HepG2 (cell line): ENCODE measurements at places on chromosomes 6 and 20. TPM values are rescaled to one million over a fixed set of nuclear protein-coding genes. Genes with fewer than 3 reads are reported as not detected.

The DNAH8 gene
- not detected in 2 replicates for total RNA-seq

- DNase-seq = no peak
- H3K27ac ChIP-seq = no peak overlapping the region
- H3K4me3 ChIP-seq = no peak overlapping the region
- H3K4me1 ChIP-seq = no peaks in the 10 kb centered on the region
- no peaks in the 10 kb centered on the region for H3K36me3 ChIP-seq
Observed at GRCh38 chr6:14224359-14225103, 107.0 kb downstream of the CD83 start.

The TBX18 gene
- total RNA-seq = not detected in 2 replicates

The BTN2A1 gene
- 9.1 and 16.4 TPM in 2 replicates for total RNA-seq

DNA sequence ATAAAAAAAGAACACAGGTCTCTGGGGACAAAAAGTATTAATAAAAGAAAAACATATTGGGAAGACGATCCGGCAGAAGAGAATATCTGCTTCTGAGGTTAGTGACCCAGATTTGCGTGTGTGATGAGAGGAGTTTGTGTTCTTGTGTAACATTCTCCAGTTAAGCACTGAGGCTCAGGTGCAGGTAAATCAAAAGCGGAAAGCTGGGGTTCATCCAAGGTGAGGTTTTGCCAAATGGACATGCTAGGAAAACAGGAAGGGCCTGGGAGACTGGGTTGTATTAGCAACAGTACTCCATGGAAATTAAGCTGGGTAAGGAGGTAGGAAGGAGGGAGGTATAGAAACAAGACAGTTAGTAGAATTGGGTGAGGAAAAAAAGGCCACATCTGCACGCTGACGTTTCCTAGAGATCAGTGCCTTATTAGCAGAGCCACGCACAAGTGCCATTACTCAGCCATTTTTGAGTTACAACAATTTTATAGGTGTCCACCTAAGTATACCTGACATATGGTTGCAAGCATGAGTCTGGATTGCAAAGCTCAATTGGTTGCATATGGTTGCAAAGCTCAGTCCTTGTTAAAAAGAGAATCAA is 139.6 kb downstream of the ZMYND8 start:
- no peaks in the 10 kb centered on the region for H3K27me3 ChIP-seq
- H3K4me1 ChIP-seq = no peaks in the 10 kb centered on the region
- H3K36me3 ChIP-seq = peaks cover 76% of the 10 kb centered on the region
- DNase-seq = no peak
- H3K4me3 ChIP-seq = no peak overlapping the region

- H3K36me3 ChIP-seq = peaks cover 12% of the 10 kb centered on the region
- peak overlapping the region; percentile 80 for H3K4me3 ChIP-seq
- peak; percentile 85 for DNase-seq
- peaks cover 45% of the 10 kb centered on the region for H3K4me1 ChIP-seq
- no peaks in the 10 kb centered on the region for H3K27me3 ChIP-seq
Observed at GRCh38 chr20:23350904-23351838, 580 bp downstream of the NXT1 start.

The C6orf118 gene
- not detected in 2 replicates for total RNA-seq

The ANKRD66 gene
- total RNA-seq = not detected in 2 replicates

GRCh38 chr20:57027777-57028176 is 238.7 kb downstream of the BMP7 start:
- no peaks in the 10 kb centered on the region for H3K36me3 ChIP-seq
- DNase-seq = no peak
- 0 out of 3 replicates have a peak, but pooled peaks cover 4% of the 10 kb centered on the region for H3K27me3 ChIP-seq
- no peak overlapping the region for H3K4me3 ChIP-seq
- H3K4me1 ChIP-seq = no peaks in the 10 kb centered on the region
